ENCODE measurements at places on chromosomes 5 and 9.

DNA sequence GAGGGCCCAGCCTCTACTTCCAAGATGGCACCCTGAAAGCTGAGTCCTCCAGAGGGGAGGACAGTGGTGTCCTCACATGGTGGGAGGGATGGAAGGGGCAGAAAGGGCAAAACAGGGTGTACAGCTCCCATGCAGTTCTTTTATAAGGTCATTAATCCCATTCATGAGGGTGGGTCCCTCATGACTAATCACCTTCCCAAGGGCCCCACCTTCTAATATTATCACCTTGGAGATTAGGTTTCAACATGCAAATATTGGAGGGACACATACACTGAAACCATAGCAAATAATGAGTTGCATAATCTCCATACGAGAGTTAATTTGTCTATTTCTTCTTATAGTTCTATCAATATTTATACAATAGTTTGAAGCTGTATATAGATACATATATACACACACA, 5.8 kb upstream of the ZBTB43 start:
- no peak for DNase-seq

GRCh38 chr9:89483592-89484474, 14.1 kb downstream of the SEMA4D start:
- DNase-seq, result peak; percentile 71

DNA sequence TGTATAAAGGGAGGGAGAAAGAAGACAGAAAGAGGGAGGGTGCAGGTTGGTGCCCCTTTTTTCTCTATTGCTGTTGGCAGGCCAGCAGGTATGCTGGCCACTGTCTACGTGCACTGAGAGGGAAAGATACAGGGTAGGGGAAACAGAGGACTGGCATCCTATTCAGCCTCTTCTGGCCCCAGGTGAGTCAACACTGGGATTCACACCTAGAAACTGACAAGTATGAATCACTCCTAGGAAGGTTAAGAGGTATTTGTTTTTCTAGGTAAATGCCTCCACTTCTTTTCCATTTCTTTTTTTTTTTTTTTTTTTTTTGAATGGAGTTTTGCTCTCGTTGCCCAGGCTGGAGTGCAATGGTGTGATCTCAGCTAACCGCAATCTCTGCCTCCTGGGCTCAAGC, 2.8 kb upstream of the UBAP1 start:
- no peak for DNase-seq

DNA sequence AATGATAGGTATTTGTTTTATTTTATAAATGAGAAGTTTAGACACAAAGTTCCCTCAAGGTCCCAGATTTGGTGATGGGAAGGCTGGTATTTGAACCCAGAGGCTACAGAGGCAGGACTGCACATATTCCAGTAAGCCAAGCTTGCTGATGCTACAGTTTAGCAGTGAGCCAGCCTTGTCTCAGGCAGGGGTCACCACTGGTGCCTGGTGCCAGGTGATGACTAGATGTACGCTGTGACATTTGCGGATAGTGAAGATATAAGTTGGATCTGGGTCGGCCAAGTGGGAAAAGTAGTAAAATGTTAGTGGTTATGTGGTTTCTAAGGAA, 143.9 kb downstream of the AOPEP start:
- DNase-seq, result no peak

- DNase-seq, result no peak
Observed at GRCh38 chr5:176497852-176498251, 39.4 kb downstream of the RNF44 start.

DNA sequence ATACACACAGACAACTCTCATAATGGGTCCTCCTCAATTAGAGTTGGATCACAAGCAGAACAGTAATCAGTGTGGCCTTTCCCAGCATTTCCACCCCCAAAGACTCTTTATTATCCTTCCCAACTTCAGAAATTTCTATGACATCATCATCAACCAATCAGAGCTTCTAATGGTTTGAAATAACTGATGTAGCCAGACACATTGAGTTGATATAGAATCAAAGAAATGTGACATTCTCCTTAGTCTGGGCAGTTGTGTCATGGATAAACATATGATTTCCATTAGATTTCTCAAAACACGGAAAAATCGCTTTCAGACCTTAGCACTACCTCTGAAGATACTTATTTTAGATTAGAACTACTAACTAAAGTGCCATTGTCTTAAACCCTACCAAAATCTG, 75.7 kb upstream of the NFIB start:
- no peak for DNase-seq

GRCh38 chr9:124768334-124768733, 2.8 kb downstream of the NR6A1 start:
- DNase-seq, result no peak

All from activated CD8-positive, alpha-beta memory T cell treated with anti-CD3 and anti-CD28 coated beads, Interleukin-2, amount 50 U/mL, for 4 hours (primary cell).